ENCODE measurements at places on chromosomes 6 and 20.

GRCh38 chr6:108348655-108349349, 53.9 kb downstream of the AFG1L start:
- no peak for DNase-seq

- no peak for DNase-seq
Observed at GRCh38 chr6:34757687-34758274, 476 bp downstream of the SNRPC start.

GRCh38 chr20:10388597-10388996, 45.4 kb downstream of the MKKS start:
- no peak for DNase-seq

- no peak for DNase-seq
Observed at GRCh38 chr6:20805021-20805420, 270.8 kb downstream of the CDKAL1 start.

- DNase-seq = no peak
Observed at GRCh38 chr6:87164506-87164905, 9.1 kb downstream of the ZNF292 start.

DNA sequence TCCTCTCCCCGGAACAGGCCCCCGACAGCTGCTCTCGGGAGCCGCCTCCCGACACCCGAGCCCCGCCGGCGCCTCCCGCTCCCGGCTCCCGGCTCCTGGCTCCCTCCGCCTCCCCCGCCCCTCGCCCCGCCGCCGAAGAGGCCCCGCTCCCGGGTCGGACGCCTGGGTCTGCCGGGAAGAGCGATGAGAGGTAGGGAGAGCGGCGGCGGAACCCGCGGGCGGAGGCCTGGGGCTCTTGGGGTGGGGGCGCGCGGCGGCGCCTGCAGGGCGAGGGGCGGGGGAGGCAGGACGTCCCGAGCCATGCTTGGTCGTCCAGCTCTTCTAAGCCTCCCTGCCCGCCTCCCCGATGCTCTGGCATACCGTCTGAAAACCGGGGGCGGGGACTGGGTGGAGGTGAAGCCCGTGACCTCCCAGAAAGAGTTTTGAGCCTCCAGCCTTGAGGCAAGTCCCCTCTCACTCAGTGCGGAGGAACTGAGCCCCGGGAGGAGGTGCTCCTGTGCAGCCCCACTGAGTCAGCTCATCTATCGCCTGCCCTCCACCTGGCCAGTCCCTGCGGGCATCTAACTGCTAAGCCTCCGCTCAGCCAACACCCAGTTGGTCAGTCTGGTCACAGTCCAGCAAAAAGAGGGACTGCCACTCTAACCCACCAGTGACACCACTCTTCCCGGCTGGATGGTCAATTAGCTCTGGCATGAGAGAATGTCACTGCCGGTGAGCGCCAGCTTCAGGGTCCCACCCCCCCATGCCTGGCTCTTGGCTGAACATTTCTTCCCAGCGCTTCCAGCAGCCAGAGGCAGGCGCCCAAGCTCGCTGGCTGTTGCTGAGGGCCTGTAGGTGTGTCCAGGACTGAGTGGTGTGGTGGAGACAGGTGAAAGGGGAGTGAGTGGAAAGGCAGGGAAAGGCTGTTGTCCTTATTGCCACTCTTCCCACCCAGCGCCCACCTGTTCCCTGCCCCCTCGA, 482 bp downstream of the DDR1 start:
- DNase-seq = peak; percentile 62

DNA sequence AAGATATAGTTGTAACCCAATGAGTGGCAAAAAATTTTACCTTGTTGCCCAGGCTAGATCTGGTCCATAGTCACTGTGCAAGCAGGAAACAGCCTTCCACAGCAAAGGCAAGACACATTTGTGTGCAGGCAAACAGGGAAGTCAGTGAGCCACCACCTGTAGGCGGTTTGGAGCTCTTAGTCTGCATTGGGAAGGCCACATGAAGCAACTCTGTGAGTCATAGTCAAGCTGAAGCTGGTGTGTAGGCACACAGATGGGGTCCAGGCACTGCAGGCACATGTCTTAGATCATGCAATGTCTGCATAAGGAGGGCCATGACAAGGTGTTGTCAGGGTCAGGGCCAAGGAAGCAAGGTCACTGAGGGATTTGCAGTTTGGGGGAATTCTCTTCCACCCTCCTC, 543.2 kb upstream of the EPHA7 start:
- DNase-seq = no peak

DNA sequence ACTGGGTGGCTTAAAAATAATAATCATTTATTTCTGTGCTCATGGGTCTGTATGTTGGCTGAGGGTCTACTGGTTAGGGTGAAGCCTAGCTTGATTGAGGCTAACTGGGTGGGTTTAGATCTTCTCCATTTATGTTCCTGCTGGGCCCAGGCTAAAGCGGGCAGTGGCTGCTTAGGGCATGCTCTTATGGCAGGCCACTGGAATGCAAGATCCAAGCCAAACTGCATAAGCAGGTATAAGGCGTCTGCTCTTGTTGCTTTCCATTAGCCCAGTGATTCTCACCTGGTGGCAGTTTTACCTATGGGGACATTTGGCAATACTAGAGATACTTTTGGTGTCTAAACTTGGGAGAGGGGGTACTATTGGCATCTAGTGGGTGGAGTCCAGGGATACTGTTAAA, 44.5 kb downstream of the QKI start:
- no peak for DNase-seq

- no peak for DNase-seq
Observed at GRCh38 chr6:111776236-111777221, 96.7 kb downstream of the FYN start.

GRCh38 chr6:118344014-118344670, 204.0 kb upstream of the PLN start:
- no peak for DNase-seq

GRCh38 chr20:13799040-13799439, 14.2 kb downstream of the NDUFAF5 start:
- DNase-seq = no peak

DNA sequence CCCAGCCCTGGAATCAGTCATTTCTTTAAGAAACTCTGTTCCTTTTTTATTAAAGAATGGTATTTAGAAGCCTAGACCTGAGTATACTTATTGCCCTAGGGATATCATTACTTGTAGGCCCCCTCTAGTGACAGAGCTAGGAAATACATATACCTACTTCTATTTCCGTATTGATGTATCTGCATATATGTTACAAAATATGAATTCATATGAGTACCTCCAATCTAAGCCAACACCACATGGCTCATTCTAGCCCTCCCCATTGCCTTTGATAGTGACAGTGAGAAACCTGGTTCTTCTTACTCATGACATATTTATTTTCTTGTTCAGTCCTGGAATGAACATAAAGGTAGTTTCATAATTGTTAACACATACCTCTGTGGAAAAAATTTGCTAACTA, 137.2 kb downstream of the FARS2 start:
- DNase-seq = no peak

DNA sequence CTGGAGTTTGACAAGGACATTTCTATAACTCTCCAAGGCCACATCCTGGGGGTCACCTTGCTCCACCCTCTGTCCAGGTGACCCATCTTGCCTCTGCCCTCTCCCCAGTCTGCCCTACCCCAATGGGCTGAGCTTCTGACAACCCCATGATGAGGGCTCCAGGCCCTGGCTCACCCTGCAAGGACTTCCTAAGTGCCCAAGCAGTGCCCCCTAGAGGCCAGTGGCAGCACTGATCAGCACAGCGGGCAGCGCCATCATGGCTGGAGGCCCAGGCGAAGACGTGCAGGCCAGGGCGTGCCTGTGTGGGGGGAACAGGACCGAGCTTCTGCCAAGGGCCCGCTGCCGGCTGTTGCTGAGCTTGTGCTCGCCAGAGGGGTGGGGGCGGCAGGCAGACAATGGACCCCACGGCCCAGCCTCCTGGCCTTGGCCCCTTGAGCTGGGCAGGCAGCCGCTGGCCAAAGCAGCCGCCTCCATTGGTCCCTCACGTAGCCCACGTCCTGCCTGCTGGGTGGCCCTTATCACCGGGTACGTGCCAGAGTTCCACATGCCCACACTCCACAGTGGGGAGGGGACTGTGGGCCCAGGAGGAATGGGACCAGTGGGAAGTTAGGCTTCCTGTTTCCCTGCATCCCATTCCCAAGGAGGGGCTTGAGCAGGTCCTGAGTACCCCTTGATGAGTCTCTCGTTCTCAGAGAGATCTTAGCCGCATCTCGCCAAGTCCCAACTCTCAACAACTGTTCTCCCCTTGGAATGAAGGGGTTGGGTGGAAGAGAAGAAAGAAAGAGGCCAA, 64.3 kb downstream of the MRPL14 start:
- no peak for DNase-seq

Data from transverse colon (tissue), 4 donors.